Muscle of arm (tissue), 14 donors: ENCODE measurements at places on chromosomes 2 and 18. TPM values are rescaled to one million over a fixed set of nuclear protein-coding genes. Genes with fewer than 3 reads are reported as not detected.

- no peak for DNase-seq
These were observed 1.5 kb downstream of the EXOC6B start for GRCh38 chr2:72824224-72824842.

DNA sequence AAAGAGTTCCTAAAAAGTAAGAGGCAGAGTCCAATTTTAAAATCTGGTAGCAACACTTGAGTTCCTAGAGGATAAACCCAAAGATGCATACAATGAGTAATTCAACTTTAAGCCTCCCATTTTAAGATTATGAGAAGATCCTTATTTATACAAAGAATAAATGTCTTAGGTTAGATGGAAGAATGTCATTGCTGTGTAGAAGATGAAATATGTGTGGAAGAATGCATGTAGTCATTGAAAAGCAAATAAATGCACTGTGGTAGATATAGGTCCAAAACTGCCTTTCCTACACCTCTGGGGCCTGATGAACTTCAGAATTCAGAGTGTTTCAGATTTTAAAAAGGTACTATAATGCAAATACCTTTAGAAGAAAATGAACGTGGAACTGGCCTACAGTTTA is 58.7 kb upstream of the LRP1B start:
- no peak for DNase-seq

GRCh38 chr2:192091476-192091875 is 103.3 kb downstream of the TMEFF2 start:
- DNase-seq = no peak

GRCh38 chr2:39933196-39933595 is 154.1 kb upstream of the THUMPD2 start:
- no peak for DNase-seq

Gene SLC39A6
- 38.8 TPM for polyA plus RNA-seq

Gene SERPINB10
- polyA plus RNA-seq = not detected

Gene AOX1
- not detected for polyA plus RNA-seq

GRCh38 chr2:231394211-231395141 is 1.0 kb upstream of the B3GNT7 start:
- DNase-seq = no peak

Gene PIKFYVE
- 19.6 TPM for polyA plus RNA-seq

Gene ASB18
- 8.8 TPM for polyA plus RNA-seq

Gene OBSL1
- polyA plus RNA-seq = 118 TPM

DNA sequence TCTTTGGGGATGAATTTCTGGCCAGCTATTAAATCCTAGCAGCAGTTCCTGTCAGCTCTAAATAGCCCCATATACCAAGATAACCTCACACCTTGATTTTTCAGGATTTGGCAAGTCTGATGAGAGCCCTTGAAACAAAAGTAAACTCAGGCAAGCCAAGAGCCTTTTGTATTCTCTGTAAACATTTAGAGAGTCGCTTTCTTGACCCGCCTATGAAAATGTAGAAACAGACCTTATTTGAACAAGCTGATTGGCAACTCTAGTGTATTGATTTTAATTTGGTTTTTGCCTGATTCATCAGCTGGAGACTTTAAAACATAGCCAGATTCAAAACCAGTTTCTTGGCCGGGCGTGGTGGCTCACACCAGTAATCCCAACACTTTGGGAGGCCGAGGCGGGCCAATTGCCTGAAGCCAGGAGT is 43.4 kb downstream of the CABLES1 start:
- DNase-seq = no peak

Gene SLC16A14
- 9.3 TPM for polyA plus RNA-seq

Gene FZD7
- 35.5 TPM for polyA plus RNA-seq

- no peak for DNase-seq
These were observed 500.9 kb upstream of the DSEL start for GRCh38 chr18:68017385-68017784.

- DNase-seq = no peak
These were observed 81.5 kb downstream of the PDE1A start for GRCh38 chr2:182345384-182345783.

DNA sequence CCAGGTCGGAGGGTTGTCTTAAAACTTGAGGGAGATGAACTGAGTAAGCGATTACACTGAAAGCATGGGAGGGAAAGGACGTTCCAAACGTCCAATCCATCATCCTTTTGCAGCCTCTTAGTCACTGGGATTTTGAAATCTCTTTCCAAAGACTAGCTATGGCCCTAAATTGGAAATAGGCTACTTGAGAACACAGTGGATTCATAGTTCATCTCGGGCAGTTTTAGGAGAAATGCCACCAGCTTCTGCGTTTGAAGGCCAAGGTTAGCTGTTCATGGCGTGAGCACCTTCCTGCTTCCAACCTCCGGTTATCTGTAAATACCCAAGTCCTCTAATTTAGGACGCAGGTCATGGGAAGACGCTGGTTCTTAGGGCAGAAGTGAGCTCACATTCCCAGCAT is 821 bp upstream of the EML6 start:
- no peak for DNase-seq

GRCh38 chr18:22676423-22676822 is 256.7 kb upstream of the RBBP8 start:
- no peak for DNase-seq

DNA sequence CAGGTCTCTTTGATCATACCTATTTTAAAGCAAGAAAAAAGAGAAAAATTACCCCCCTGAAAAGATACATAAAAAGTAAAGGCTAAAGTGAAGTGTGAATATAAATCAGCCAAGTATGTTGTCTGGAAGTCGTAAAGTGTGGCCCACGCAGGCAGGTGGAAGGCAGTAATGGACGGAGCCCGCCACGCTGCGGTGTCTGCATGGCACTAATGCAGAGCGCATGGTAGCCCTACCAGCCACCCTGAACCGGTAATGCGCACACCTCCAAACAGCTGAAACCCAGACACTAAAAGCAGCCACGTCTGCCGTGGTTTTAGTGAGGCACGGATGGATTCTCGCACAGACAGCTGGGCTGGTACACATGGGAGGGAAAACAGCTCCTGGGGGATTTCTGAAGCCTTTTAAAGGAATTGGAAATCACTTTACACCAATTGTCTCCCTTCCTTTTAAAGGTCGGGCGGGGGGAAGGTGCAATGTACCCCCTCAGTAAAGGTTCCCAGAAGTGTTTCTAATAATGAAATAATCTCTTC is 615.2 kb downstream of the CNTNAP5 start:
- no peak for DNase-seq

- DNase-seq = no peak
These were observed 9.3 kb downstream of the ACTR3 start for GRCh38 chr2:113899166-113899565.

- DNase-seq = no peak
These were observed 1.4 kb downstream of the KRCC1 start for GRCh38 chr2:88053934-88054781.

- DNase-seq = no peak
These were observed 653.4 kb upstream of the FSHR start for GRCh38 chr2:49807689-49808088.

- DNase-seq = peak; percentile 3
These were observed 393.2 kb upstream of the GALNT5 start for GRCh38 chr2:156864325-156864724.

Gene CENPA
- polyA plus RNA-seq = 6.2 TPM

Gene NLRC4
- 1.2 TPM for polyA plus RNA-seq

Gene KCNG2
- 0.43 TPM for polyA plus RNA-seq

Gene SLC4A5
- 1.4 TPM for polyA plus RNA-seq

Gene LTBP1
- 59.7 TPM for polyA plus RNA-seq

- DNase-seq = no peak
These were observed 62.9 kb downstream of the MTHFD2 start for GRCh38 chr2:74261204-74261864.

GRCh38 chr18:59639821-59640220 is 57.4 kb downstream of the CCBE1 start:
- no peak for DNase-seq

DNA sequence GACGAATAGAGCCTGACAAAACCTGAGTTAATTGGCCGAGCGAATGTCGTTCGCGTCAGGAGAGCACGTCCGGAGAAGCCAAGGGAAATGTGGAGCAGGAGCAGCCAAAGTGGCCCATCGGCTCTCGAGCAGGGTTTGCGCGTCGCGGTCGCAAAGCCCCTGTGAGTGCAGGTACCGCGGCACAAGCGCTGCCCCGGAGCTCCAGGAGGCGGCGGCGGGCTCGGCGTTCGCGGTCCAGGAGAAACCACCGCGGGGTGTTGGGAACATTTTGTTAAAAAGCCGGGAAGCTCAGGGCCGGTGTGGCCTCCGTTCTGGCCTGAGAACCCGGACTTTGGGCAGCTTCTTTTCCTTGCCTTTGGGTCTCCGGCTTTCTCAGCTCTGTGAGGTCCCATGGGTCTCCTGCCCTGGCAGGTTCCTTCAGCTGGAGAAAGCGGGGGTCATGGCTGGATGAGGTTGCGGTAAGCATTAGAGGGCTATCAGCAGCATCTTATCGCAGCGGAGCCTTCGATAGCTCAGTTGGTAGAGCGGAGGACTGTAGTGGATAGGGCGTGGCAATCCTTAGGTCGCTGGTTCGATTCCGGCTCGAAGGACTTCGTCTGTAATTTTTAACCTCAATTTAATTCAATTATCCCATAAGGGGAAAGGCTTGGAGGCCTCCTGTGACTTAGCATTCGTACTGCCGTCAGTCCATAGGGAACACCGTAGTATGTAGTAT is 1.0 kb upstream of the AGBL5 start:
- DNase-seq = peak; percentile 97

- no peak for DNase-seq
These were observed 128.0 kb downstream of the NFATC1 start for GRCh38 chr18:79523736-79524180.

DNA sequence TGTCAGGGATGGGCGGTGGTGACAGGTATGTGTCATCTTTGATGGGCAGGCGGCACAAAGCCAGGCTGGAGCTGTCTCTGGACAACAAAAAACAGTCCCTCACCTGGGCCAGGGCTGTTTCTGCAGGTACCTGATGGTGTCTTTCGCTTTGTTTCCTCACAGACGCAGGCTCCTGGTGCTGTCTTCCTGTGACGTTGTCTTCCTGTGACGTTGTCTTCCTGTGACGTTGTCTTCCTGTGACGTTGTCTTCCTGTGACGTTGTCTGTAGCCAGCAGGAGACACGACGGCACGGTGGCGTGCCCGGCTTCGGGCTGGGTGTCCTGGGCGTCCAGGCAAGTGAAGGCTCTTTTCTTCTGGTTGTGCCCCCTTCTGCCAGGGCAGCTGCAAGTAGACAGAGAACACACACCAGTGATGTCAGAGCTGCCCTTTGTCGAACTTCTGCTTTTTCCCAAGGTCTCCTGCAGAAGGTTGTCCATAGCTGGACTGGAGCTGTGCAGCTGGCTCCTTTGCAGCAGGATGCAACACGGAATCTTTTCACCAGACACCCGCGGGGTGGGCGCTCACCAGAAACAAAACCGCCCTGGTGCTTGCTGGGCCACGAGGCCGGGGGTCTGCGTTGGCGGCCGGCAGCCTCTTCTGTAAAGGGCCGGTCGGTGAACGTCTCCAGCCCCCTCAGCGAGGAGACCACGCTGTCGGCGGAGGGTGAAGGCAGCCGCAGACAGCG is 21.1 kb downstream of the GPR35 start:
- no peak for DNase-seq

Gene IL1RL1
- 0.37 TPM for polyA plus RNA-seq

DNA sequence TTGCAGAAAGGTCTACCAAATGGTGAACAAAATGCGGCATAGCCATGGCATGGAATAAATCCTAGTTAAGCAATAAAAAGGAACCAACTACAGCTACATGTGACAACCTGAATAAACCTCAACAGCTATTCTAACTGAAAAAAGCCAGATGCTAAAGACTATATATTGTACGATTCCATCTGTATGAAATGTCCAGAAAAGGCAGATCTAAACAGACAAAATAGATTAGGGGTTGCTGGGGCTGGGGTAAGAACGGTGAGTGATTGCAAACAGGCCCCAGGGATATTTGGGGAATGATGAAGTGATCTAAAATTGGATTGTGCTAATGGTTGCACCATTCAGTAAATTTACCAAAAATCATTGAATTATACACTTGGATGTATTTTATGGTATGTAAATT is 2.8 kb downstream of the CCDC68 start:
- no peak for DNase-seq

- no peak for DNase-seq
These were observed 33.4 kb downstream of the CDK15 start for GRCh38 chr2:201839727-201840126.

GRCh38 chr2:204871231-204871953 is 326.1 kb downstream of the PARD3B start:
- peak; percentile 15 for DNase-seq

- no peak for DNase-seq
These were observed 5.6 kb upstream of the GPR17 start for GRCh38 chr2:127640082-127641072.

Gene ELMOD3
- polyA plus RNA-seq = 11.1 TPM

Gene GPR39
- not detected for polyA plus RNA-seq

DNA sequence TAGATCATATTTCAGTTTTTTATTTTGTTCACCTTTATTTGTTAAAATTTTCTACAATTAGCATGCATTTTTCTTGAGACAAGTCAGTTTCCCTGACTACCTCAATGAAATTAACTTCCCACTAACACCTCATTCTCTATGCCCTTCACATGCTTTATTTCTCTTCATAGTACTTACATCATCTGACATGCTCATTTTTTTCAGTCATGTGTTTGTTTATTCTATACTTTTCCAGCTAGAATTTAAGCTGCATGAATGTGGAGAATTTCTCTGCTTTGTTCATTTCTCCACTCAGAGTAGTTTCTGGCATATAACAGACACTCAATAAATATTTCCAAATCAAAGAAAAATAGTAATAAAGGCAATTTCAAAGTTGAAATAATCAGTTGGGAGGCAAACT is 78.9 kb upstream of the SCN7A start:
- no peak for DNase-seq

- peak; percentile 52 for DNase-seq
These were observed 91.5 kb upstream of the BCL11A start for GRCh38 chr2:60644951-60645350.

DNA sequence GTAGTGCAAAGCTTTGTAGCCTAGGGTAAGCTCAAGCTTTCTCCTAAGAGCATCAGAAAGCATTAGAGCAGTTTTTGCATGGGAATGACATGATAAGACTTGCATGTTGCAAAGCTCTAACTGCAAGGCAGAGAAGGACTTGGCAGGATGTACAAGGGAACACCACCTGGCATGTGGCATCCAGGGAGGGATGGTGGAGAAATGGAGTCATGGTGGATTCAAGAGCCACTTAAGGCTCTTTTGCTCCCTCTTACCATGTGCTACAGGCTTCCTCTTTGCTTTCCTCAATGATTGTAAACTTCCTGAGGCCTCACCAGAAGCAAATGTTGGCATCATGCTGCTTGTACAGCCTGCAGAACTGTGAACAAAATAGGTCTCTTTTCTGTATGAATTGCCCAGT is 266.0 kb downstream of the GLI2 start:
- no peak for DNase-seq
